DMS153 (cell line): ENCODE measurements at places on chromosomes 5 and 9.

DNA sequence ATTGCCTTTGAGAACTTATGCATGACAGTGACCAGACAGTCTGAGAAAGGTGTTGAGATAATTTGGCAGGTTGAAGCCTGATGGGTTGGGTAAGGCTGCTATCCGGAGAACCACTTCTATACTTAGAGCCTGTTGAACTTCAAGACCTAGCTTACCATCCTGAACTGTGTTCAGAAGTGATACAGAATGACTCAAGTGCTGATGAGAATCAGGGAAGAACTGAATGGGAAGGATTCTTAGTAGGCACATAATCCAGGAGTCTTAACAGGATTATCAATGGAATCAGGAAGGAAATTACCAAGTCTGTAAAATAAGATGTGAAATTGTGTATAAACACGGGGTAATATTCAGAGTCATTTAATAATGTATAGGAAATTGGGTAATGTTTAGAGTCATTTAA, 9.0 kb upstream of the PAPPA start:
- DNase-seq: no peak

DNA sequence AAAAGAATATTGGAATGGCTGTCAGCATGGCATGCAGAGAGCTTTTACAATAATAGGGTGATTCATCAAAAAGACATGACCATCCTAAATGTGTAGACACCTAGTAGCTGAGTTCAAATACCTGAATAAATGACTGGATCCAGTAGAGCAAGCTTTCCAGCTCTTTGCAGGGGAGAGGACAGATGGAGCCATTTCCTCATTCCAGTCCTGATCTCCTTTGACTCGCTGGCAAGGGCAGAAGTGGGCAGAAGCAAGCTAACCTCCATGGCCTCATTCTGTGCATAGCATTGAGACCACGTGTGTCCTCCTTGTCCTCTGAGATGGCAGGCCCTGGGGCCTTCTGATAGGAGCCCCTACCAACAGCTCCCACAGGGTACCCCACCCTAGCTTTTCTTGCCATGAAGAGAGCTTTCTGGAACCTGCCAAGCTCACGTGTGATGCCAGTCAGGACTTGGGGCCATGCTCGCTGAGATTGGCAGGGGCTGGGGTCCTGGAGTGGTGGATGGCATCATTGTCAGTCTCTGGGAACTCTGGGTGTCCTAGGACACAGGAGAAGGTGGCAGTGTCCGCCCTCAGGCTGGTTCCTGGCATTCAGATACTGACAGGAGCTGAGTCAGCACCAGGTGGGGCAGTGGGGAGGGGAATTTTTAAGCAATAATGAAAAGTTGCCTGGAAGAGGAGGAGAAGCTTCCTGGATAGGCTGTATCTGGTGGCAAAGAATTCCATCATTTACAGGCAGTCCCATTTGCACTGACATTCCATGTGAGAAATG, 33.6 kb downstream of the WWC1 start:
- no peak for DNase-seq

DNA sequence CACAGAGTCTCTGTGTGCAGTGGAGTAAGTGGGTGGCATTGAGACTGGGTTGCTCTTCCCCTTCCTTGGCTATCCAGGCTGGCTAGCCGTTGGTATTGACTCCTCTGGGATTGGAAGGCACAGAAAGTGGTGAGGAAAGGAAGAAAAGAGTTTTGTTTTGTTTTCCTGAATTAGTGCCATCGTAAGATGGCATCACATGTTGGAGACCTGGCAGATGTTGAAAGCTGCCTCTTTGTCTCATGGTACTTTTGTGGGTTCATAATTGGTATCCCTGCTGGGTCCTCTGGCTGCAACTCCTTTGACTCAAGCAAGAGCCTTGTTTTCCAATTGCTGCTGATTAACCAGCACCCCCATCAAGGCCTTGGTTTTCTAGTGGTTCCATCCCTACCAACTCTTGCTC, 293.8 kb downstream of the PDE4D start:
- no peak for DNase-seq

DNA sequence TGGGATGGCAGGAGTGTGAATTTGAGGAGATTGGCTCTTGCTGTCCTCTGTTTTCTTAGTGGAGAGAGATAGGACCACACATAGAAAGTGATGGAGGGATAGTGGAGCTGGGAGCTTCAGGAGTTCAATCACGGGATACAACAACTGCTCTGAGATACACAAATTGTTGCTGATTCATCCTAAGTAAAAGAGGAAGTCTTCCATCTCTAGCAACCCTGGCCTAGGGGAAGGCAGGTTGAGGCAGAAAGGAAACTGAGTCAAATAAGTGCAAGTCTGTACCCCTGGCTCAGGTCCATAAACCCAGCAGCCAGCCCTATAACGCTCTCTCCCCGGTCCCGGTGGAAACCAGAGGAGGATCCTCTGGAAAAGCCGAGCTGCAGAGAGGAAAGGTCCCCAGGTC, 97.7 kb downstream of the ADCY2 start:
- DNase-seq: no peak

GRCh38 chr5:91357806-91358205, 25.3 kb downstream of the ARRDC3 start:
- no peak for DNase-seq

DNA sequence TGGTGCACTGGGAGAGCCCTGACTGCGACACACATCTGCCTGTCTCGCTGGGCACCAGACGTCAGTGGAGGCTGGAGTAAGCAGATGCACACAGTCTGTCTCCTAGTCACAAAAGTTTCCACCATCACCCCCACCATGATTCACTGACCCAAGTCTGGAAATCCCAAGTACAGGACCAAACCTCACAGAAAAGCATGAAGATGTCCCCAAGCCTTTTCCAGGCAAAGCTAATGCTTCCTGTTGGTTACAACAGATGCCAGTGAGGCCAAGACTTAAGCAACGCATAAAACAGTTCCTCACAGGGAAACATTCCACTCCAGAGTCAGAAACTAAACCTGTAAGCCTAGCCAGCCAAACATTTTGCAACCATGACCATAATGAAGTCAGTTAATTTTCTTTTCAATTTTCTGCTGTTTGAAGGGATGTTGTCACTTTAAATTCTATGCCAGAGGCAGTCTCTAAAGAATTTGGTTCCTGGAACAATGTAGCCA, 259.3 kb upstream of the SLC30A5 start:
- no peak for DNase-seq

DNA sequence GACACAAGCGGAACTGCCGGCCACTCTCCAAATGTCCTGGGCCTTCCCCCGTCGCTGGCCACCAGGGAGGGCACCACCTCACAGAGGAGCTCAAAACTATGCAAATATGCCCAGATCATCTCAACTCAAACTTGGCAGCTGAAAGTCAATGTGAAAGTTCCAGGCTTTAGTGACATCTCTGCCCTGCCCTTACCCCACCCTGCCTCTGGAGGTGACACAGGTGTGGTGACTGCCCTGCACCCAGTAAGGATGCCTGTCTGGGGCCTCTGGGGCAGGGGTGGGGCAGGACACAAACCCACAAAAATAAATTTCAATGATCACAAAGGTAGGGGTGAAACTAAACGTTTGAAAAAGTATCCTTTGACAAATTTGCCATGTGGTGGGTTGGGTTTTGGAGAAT, 213.4 kb downstream of the HSPA4 start:
- no peak for DNase-seq

DNA sequence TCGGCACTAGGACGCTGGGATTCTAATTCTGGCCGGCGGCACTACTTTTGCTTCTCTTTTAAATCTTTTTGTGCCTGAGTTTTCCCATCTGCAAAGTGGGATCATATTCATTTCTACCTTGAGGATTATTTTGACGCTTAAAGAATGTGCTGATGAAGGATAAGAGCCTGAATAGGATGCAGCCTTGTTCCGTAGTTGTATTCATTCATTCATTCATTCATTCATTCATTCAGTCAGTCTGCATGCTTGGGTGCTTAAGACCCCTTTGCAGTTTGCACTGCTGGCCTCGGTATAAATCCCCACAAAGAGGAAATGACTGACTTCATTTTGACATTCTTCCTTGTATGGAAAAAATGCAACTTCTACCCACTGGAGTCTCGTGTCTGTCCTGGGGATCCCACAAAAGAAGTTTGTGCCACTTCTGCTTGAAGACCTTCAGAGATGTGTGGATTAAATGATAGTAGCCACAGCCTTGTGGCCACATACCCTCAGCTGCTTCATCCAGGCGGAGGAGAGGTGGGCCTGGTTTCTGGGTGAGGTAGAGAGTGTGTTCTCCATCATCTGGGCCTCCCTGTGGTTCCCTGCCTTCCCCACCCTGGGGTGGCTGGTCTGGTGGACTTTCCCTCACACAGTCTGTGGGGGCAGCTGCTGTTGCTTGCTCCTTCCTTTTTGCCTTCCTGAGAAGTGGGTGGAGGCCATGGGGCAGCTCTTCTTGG, 62.6 kb downstream of the PPARGC1B start:
- DNase-seq: no peak
